ENCODE measurements at places on chromosomes 7 and 10.

GRCh38 chr10:109187677-109188076 lies 735.6 kb downstream of the XPNPEP1 start:
- DNase-seq = no peak

GRCh38 chr7:1611708-1612241 lies 41.9 kb upstream of the PSMG3 start:
- no peak for DNase-seq

DNA sequence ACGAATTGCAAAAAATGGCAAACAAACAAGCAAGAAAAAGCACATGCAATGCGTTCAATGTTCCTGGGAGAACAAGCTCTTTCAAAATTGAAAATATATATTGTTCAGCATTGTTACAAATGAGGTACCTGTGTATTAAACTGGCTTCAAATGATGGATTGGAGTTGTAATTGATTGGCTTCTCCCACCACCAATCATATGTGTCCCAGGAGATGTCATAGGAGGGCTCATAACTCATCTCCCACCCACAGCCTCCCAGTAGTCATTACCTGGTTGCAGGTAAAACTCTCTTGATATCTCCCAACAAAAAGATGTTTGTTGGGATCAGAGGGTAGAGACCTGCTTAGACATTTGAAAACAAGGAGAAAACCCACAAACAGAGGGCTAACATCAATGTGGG lies 302.9 kb downstream of the BAMBI start:
- DNase-seq = no peak

GRCh38 chr10:76350583-76350982 lies 919.2 kb downstream of the LRMDA start:
- no peak for DNase-seq

- DNase-seq = peak; percentile 70
Measured at GRCh38 chr7:102284891-102285539, 1.7 kb upstream of the SH2B2 start.

DNA sequence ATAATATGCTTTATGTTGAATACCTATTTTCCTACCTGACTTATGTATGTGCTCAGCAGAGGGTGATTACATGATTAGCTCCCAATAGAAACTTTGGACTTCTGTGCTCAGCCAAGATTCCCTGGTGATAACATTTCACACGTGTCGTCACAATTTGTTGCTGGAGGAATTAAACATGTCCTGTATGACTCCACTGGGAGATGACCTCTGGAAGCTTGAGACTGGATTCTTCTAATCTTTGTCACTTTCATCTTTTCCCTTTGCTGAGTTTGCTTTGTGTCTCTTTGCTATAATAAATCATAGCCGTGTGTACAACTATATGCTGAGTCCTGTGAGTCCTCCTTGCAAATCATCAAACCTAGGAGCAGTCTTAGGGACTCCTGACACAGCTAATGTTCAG lies 120.9 kb upstream of the LRRTM3 start:
- DNase-seq = no peak

GRCh38 chr7:22460363-22460988 lies 39.5 kb downstream of the STEAP1B start:
- no peak for DNase-seq

DNA sequence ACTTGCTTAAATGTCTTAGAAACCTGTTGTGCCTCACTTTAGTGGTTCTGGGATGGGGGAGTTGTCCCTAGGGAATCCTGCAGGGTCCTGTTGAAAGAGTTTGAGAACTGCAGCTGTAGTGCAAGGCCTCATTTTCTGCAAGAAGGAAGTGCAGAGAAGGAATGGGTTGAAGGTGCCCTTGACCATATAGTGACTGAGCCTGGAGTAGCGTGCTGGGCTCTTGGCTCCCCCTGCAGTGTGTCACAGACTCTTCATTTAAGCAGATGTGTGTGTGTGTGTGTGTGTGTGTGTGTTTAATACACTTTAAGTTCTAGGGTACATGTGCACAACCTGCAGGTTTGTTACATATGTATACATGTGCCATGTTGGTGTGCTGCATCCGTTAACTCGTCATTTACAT lies 92.2 kb downstream of the GRK5 start:
- no peak for DNase-seq

- DNase-seq = no peak
Measured at GRCh38 chr7:69772718-69773436, 174.6 kb downstream of the AUTS2 start.

DNA sequence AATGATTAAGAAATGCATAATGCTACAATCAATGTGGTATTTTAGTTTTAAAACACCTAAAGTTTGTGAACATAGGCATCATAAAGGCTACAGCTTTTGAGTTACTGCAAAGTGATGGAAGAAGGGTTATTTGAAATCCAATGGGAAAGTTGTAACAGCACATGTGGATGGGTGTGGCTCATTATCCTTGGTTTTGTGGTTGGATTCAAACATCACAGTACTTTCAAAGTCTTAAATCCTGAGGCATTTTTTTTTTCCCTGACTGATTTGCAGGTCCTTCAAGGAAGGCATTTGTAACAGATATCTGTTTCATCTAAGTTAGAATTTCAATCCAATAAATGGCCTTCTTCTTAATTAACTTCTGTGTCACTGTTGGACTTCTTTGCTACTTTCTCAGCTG lies 9.8 kb upstream of the SHTN1 start:
- DNase-seq = no peak

- no peak for DNase-seq
Measured at GRCh38 chr7:137454246-137454724, 110.8 kb upstream of the PTN start.

- no peak for DNase-seq
Measured at GRCh38 chr10:87842776-87843497, 20.4 kb downstream of the KLLN start.

- no peak for DNase-seq
Measured at GRCh38 chr10:85594239-85594638, 772.4 kb downstream of the GRID1 start.

- DNase-seq = no peak
Measured at GRCh38 chr7:43508461-43508860, 74.4 kb upstream of the STK17A start.

DNA sequence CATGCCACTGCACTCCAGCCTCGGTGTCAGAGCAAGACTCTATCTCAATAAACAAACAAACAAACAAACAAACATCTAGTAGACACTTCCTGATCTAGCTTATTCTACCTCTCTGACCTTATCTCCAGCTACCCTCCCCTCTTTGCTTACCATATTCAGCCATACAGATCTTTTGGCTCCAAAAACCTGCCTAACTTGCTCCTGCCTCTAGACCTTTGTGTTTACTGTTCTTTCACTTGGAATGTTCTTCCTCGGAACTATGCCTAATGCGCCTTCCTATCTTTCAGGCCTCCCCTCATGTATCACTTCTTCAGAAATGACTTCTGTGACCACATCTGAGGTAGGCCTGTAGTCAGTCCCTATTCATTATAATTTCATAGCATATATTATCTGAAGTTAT lies 20.3 kb upstream of the WNT8B start:
- no peak for DNase-seq

- DNase-seq = no peak
Measured at GRCh38 chr10:20303453-20304152, 487.4 kb downstream of the PLXDC2 start.

DNA sequence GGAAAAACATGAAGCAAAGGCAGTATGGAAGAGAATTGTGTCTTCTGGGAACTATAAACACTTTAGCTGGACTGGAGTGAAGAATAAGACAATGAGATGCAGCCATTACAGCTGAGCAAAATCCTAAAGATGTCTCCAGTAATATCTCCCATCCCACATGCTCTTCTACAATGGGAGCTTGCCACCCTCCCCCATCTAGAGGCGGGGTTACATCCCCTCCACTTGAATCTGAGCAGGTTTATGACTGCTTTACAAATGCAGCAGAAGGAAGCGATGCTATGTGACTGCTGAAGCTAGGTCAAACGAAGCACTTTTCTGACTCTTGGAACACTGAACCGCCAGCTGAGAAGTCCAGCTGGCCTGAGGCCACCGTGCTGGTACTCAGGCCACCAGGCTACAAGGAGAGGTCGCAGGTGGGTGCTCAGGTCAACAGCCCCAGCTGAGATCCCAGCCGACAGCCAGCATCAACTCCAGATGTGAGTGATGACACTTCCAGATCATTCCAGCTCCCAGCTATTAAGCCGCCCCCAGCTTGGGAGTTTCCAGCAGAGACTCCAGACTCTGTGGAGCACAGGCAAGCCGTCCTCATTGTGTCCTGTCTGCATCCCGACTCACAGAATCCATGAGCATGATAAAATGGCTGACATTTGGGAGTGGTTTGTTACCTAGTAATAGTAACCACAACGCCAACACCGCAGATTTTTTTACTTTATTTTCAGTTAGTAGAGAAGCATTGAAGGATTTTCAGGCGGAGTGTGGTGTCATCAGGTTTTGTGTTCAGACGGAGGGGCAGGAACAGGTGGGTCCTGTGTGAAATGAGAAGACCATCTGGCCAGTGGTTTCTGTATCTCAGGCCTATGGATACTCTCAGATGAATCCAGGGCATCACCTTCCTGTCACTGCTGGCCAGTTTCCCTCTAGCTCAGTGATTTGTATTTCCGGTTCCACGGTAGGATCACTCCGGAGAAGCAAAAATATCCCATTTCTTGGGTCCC lies 89.3 kb downstream of the NPY start:
- DNase-seq = no peak

- no peak for DNase-seq
Measured at GRCh38 chr10:612696-613095, 76.8 kb downstream of the DIP2C start.

GRCh38 chr7:139567647-139568345 lies 44.3 kb downstream of the CLEC2L start:
- DNase-seq = no peak

DNA sequence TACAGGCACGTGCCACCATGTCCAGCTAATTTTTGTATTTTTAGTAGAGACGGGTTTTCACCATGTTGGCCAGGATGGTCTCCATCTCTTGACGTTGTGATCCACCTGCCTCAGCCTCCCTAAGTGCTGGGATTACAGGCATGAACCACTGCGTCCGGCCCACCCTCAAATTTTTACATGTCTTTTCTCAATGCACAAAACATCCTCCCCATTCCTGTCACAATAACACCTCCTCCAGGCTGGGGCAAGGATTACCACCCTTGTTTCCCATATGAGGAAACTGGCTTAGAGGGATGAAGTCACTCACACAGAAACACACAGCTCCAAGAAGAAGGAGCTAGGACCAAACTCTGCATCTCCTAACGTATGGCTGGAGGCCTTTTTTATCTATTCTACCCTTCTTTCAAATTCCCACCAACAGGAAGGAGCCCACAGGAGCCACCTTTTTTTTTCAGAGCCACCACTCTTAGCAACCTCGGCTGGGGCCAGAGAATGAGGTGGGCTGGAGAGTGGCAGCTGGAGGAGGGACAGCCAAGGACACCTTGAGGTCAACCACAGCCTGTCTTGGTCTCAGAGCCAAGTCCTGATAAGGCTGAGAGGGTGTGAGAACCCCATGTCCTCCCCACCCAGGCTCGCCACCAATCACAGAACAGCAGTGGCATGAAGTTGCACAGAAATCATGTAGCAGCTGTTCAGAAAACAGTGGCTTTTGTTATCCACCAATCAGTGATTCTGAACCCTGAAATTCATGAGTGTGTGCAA lies 113.1 kb upstream of the PDLIM1 start:
- DNase-seq = no peak

DNA sequence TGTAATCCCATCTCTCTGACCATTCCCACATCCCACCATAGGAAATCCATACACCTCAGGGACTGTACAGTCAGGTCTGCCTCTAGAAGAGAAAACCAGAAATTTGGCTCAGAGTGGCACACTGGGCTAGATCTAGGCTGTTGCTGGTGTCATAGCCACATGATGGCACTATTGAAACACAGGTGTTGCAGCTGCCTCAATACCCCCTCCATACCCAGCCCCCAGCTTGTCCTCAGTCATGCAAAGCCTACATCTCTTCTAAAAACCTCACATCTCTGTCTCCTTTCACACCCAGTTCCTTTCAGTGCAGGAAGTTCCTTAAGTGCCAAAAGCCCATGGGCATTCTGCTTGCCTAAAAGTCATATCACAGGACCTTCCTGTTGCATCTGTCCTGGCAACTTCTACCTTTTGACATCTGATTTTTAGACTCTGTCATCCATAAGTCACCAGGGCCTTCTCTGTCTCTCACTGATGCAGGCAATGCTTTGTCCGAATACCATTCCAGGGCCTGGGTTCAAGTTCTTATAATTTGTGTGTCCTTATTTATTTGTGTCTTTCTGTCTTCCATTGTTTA lies 27.0 kb upstream of the HIBADH start:
- DNase-seq = peak; percentile 40

GRCh38 chr10:34433241-34434076 lies 381.6 kb downstream of the PARD3 start:
- no peak for DNase-seq

DNA sequence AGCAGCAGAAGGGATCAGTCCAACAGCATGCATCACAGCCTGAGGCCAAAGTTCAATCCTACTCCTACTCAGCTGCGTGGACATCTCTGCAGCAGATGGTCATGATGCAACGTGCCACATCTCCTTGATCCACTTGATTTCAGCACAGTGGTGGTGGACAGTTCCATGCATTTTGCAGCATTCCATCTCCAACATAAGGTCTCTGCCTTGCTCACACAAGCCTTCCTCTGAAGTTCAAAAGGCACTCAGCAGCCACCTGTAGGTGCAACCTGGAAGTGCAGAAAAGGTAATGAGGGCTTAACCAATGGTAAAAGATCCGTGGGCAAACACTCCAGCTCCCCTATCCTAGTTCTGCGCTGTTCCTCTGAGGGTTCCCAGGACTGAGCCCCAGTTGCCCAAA lies 57.5 kb upstream of the CHCHD3 start:
- peak; percentile 19 for DNase-seq

DNA sequence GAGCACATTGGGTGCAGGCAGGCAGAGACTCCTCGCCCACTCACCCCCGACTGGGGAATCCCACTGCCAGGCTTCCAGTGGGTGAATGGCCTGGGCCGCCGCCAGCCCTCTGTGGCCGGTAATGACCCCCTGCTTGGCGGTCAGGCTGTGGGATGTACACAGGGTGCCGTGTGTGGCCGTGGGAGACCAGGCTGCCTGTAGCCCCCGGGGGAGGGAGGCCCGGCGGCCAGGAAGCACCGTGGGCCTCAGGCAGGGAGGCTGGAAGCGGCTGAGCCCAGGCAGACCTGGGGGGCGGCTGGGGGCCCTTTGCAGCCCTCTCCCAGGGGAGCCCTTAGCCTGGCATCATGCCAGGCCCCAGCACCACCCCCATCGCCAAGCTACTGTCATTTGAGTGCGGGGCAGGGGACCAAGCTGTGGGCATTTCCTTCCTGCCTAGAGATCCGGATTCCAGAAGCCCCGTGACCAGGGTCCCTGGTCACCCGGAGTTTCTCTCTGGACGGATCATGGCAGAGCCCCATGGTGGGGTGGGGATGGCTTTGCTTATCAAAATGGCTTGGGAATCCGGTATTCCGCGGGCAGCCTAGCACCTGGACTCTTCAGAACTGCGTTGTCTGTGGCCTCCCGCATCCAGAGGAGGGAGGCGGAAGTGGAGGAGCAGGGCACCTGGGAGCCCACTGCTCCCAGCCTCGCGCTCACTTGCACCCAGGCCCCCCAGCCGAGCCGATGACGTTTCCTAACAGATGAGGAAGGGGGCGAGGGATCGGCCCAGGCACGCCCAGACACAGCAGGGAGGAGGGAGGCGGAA lies 1.1 kb downstream of the TTYH3 start:
- DNase-seq = peak; percentile 61
